Stimulated activated CD8-positive, alpha-beta memory T cell treated with anti-CD3 and anti-CD28 coated beads, Interleukin-12 subunit alpha, Interleukin-12 subunit beta, amount 100 ng/mL, for 1 hour (primary cell): ENCODE measurements at places on chromosomes 13 and 19.
A peak's percentile ranks its signal among the peaks of the same experiment; 100 is the strongest.

DNA sequence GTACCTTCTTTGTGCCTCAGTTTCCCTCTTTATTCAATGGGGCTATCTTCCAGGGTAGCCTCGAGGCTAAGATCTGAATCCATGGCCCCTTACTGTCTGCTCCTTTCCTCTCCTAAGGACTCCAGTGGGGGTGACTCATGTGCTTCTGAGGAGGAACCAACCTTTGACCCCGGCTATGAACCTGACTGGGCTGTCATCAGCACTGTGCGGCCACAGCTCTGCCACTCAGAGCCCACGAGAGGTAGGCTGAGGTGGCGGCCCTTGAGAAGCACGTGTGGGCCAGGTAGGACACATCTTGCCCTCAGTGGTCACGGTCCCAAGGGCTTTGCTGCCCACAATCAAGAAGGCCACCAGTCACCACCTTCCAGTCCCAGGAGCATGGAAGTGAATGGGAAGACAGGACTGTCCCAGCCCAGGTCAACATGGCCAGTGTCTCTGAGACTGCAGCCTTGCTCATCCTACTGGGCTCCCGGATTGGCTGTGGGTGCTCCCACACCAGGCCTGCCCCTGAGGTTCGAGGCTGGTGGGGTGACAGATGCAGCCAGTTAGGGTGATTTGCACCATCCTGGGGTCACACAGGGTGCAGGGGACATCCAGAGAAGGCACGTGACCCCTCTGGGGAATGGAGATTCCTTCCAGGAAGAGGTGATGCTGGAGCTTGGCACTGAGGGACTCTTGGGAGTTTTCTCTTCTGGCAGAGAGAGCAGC is 2.8 kb downstream of the TBC1D17 start:
- no peak for DNase-seq

DNA sequence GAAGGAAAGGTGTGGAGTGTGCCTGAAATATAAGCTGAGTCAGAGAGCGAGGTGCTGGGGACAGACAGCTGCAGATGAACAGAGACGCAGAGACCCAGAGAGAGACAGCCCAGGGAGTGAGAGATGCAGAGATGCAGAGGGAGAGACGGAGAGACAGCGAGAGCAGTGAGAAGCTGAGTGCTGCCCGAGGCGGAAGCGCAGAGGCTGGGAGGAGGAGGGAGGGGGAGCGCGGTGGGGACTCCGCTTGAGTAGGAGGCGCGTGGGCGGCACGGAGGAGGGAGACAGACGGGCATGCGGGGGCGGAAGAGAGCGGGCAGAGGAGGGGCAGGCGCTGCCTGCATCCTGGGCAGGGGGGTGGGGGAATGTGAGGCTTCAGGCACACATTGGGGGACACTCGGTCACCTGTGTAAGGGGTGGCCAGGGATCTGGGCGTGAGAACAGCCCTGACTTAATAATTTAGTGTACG is 25.7 kb downstream of the SLC8A2 start:
- DNase-seq, result peak; percentile 79

GRCh38 chr13:82370316-82370715 is 1512.0 kb downstream of the SLITRK1 start:
- no peak for DNase-seq

- DNase-seq, result no peak
These were observed 705.7 kb downstream of the SLITRK5 start for GRCh38 chr13:88376760-88377388.

DNA sequence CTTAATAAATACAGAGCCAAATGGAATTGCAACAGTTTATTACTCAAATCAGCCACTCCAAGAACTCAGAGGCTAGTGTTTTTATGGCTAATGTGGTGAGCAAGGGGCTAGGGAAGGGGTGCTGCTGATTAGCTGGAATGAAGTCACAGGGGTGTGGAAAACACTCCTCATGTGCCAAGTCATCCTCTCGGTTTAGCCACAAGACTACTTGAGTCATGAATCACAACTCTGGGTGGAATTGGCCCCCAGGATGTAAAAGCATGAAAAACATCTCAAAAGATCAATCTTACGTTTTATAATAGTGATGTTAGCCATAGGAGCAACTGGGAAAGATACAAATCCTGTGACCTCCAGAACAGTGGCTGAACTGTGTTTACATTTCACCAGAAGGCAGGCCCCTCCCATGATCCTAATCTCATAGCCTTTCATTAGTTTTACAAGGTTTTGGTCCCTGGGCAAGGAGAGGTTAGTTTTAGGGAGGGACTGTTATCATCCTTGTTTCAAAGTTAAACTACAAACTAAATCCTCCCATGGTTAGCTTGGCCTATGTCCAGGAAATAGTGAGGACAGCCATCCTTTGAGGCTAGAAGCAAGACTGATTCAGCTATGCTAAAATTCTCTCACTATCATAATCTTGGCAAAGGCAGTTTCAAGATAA is 2020.1 kb upstream of the PCDH20 start:
- DNase-seq, result no peak

DNA sequence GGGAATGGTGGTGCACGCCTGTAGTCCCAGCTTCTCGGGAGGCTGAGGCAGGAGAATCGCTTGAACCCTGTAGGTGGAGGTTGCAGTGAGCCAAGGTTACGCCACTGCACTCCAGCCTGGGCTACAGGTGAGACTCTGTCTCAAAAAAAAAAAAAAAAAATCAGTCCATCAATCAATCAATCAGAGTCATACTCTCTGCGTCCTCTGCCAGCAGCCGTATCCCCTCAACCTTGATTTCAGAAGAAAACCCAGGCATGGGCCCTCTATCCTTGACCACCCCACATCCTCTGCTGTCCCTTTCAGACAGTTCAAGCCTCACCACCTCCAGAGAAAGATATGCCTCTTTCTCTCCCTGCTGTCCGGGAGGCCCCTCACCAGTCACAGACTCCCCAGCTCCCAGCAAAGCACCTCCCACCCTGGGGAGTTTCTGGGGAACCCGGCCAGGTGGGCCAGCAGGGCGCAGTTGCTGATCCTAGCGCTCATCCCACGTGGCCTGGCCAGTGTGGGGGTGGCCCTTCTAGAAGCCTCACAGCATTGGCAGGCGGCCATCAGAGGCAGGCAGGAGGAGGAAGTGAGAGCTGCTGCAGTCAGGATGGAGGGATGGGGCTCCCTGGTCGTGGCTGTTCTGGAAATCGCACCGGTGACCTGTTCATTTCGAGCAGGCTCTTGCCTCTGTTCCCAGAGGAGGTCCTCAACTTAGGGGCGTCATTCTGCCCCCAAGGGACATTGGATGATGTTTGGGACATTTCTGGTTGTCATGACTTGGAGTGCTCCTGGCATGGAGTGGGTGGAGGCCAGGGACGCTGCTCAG is 10.2 kb upstream of the JSRP1 start:
- DNase-seq, result no peak

DNA sequence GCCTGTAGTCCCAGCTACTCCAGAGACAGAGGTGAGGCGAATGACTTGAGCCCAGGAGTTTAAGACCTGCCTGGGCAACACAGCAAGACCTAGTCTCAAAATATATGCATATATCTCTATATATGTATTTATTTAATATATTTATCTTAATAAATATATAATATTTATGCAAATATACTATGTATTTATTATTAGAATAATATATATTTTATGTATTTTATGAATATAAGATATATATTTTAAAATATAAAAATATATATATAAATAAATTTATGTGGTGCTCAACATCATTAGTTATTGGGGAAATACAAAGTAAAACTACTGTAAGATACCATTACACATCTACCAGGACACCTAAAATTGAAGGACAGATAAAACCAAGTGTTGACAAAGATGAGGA is 58.1 kb upstream of the IPO5 start:
- DNase-seq, result no peak

- DNase-seq, result no peak
These were observed 211.9 kb downstream of the ZNF536 start for GRCh38 chr19:30584090-30584489.

DNA sequence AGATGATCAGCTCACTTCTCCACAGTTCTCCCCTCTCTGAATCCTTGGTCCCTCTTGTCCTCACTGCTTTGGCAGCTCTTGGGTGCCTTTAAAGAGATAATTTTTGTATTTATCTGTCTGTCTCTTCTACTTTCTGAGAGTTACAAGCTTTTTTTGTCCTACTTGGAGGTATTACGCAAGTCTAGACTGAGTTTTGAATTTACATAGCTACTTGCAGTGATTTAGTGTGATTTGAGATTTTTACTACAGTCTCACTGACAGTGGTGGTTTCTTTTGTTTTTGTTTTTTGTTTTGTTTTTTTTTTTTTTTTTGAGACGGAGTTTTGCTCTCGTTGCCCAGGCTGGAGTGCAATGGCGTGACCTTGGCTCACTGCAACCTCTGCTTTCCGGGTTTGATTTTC is 22.1 kb downstream of the URI1 start:
- no peak for DNase-seq

DNA sequence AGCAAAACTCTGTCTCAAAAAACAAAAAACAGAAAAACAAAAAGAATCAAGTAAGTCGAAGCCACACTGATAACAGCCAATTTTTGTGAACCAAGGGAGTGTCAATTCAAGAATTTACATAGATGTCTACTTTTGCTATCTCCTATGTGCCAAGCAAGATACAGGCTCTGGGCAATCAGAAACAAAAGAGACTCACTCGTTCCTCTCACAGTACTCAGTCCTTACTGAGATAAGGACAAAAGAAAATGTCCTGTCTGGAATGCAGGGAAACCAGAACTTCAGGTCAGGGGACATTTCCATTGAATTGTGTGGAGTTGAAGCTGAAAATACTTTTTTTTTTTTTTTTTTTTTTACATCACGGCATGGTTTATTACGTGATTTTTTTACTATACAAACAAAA is 53.0 kb downstream of the NLRP12 start:
- no peak for DNase-seq

GRCh38 chr13:40600149-40600751 is 66.2 kb downstream of the FOXO1 start:
- DNase-seq, result no peak

- DNase-seq, result no peak
These were observed 66.5 kb downstream of the PAN3 start for GRCh38 chr13:28204690-28205443.

DNA sequence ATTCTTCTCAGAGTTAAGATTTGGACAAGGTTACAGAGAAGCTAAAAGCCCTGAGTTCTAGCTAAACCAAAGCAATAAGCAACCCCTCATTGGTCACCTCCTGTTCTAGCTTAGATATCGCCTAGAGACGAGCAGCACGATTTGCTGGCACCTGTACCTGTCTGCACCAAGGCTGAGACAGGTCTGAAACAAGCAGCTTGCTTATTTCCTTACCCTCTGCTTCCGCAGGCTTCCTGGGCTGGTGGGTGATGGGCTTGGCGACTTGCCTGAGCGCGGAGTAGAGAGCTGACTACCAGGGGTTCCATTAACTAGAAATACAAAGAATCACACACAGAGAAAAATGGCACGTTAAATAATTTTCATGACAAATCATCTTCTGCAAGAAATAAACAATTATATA is 276.9 kb downstream of the DCLK1 start:
- no peak for DNase-seq

DNA sequence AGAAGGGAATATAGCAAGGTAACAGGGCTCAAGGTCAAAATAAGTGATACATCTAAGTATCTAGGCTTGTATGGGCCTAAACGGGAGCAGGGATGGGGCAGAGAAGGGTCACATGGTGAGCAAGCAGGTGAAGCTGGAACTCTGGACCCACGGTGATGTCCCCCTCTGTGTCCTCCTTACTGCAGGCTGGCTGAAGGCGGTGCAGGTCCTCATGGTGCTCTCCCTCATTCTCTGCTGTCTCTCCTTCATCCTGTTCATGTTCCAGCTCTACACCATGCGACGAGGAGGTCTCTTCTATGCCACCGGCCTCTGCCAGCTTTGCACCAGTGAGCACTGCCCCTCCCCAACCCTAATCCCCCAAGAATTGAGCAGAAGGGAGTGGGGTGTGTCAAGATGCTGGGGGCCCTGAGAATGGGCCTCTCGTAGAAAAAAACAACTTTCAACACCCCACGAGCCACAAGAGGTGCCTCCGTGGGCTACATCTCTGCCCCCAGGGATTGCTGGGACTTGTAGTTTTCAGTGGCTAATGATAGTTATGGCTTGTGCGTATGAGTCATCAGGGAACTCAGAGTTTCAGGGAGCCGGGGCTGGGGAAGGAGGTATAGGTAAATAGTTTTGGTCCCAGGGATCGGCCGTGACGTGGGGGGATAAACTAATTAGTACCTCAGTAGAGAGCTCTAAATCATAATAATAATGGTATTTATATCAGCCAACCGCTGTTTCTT is 4.0 kb downstream of the EMP3 start:
- no peak for DNase-seq

GRCh38 chr19:56840451-56841192 is at the start of the genes PEG3 and ZIM2:
Gene PEG3 (minus strand): TSS chr19:56840726. CDS start chr19:56824655, 16,071 bp downstream.
Gene ZIM2 (minus strand): TSS chr19:56840726. CDS start chr19:56824277, 16,449 bp downstream.
- no peak for DNase-seq

DNA sequence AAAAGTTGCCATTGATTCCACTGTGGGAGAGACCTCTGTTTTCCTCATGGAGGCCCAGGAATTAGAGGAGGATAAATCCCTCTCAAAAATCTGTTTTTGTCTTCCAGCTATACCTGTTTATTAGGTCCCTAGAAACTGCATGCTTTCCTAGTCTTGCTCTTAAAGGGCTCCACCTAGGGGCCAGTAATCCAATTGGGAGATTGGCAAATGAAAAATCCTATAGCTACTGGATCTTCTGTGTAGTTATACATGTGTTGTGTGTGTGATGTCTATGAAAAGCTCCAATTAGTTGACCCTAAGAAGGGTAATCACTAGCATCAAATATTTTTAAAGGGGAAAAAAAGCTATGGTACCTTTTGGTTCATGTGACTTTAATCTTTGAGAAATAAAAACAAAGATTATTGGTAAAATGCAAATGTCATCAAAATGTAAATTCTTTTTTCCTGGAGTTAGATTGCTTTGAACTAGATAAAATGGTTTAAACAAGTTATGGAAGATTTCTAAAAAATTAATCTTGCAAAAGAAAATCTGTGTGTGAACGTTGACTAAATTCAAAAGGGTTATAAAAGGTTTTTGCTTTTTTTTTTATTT is 63.4 kb upstream of the C1QTNF9B start:
- DNase-seq, result no peak
